Activated T-helper 1 cell treated with Interleukin-2 at 50 U/mL for 16 hours (primary cell): ENCODE measurements at places on chromosomes 2 and 18.

DNA sequence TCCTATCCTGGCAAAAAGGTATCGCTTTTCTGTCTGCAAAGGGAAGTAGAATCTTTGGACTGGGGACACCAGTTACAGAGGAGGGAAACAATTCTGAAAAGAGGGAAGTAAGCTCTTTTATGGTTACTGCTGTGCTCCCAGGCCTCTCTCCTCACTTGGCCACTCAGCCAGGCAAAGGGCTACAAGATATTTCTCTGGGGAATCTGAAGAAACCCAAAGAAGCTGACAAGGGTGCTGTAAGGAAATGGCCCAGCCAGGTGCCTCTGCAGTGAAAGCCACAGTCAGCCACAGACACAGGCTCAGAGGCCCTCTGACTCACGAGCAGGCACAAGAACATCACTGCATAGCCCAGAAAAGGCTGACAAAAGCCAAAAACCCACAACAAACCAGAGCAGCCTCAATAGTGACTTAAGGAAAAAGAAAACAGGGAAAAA, 5.8 kb downstream of the HDLBP start:
- peak; percentile 53 for DNase-seq

DNA sequence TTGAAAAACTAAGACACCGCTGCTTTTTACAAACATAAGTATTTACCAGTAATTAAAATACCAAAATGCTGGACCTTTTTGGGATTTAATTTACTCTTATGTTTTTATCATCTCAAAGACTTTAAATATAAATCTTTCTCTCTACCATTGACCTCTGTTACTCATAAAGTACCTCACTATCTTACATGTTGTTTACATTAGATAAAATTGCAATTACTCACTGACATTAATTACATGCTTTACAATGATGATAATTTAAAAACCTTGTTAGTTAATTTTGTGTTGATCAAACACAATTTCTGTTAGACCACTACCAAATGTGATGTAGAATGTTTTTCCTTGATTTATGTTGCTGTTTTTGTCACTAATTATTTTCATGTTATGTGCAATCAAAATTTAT, 139.5 kb downstream of the PTH2R start:
- no peak for DNase-seq

DNA sequence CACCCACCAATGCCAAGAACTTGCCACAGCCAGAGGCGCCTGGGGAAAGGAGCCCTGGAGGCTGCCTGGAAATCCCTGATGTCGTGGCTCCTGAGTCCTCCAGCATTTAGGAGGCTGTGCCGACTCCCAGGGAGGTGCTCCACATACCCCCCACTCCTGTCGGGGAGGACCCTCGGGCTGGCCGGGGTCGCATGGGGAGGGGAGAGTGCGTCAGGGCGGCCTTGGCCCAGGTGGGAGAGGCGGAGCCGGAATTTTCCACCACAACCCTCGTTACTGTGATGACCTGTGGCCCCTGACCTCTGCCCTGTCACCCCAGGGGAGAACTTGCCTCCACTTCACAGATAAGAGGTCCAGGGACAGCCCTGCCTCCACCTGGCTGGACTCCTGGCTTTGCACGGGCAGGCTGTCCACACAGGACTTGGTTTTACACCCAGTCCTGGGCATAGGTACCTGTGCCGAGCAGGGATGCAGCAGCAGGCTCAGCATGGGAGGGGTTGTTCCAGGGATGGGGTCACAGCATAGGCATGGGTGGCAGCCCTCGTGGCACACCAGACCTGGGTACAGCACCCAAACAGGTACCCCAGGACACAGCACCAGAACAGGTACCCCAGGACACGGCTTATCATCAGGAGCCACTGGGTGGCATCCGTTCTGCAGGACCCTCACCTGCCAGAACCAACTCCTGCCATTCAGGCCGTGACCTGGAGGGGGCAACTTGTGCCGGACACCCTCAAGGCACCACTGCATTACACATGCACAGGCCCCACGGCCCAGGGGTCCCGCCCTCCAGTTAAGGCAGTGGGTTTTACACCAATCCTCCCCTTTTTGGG, 12.3 kb upstream of the AGXT start:
- no peak for DNase-seq

DNA sequence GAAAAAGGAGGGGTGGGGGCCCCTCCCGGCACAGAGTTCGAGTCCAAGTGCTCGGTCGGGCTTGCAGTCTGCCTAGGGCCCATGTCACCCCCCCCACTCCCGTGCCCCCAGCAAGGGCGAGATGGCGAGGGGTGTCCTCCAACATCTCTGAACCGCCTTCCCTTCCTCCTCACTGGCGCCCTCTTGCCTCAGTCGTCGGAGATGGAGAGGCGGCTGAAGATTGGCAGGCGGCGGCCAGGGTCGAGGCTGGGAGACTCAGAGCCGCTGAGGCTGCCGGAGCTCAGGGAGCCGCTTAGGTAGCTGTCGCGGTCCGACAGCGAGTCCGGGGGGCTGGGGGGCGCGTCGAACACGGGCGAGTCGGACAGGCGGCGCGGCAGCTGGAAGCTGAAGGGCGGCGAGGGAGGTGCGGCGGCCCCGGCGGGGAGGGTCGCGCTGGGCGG, 2.3 kb downstream of the ZFP36L2 start:
- DNase-seq: peak; percentile 63

DNA sequence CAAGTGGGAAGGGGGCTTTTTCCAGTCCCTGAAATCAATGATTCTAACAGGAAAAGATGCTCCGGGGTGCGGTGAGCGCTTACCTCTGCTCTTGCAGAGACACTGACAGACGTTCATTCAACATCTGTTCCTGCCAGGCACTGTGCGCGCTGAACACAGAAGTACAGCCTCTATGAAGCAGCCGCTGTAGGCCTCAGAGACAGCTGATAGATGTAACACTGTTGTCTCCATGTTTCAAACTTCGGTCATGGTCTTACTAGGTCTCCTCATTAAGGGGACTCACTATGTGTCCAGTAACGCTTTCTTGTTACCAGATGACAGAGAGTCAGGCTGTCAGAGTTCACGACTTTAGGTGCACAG, 649 bp upstream of the CLIP4 start:
- DNase-seq: no peak

DNA sequence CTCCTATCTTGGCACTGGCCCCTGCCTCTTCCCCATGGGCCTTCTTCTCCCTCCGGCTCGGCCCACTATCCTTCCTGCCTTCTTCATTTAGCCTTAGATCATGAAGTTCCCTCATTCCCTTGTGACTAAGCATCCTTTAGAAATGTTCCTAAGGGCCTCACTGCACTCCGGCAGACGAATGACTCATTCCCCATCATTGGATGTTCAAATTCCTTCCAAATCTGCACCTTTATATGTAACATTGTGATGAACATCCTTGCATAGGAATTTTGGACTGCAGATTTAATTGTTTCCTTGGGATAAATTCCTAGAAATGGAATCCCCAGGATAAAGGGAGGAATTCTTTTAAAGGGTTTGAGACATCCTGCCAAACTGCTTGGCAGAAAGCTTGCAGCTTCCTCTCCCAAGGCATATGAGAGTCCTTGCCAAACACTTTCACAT, 19.0 kb downstream of the CRACDL start:
- no peak for DNase-seq

GRCh38 chr2:2321200-2321540, 9.9 kb downstream of the MYT1L start:
- DNase-seq: no peak

- no peak for DNase-seq
Observed at GRCh38 chr18:25639596-25639995, 287.6 kb upstream of the ZNF521 start.

DNA sequence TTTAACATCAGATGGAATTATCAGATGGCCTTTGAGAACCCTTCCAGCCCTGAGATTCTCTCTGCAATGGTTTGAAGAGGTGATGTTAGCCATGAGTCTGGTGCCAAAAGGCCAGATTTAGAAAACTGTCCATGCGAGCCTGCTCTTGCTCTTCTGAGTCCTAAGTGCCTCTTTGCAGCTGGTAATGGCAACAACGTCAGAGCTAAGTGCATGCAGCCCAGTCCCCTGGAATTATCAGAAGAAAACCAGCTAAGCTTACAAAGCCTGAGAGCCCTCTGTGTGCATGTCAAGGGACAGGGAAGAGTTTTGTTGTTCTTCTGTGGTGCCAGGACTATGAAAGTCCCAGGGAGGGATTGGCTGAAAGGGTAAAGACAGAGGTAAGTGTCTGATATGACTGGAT, 89.8 kb downstream of the LOXHD1 start:
- no peak for DNase-seq

GRCh38 chr18:9263264-9263663, 71.3 kb upstream of the TWSG1 start:
- DNase-seq: no peak

DNA sequence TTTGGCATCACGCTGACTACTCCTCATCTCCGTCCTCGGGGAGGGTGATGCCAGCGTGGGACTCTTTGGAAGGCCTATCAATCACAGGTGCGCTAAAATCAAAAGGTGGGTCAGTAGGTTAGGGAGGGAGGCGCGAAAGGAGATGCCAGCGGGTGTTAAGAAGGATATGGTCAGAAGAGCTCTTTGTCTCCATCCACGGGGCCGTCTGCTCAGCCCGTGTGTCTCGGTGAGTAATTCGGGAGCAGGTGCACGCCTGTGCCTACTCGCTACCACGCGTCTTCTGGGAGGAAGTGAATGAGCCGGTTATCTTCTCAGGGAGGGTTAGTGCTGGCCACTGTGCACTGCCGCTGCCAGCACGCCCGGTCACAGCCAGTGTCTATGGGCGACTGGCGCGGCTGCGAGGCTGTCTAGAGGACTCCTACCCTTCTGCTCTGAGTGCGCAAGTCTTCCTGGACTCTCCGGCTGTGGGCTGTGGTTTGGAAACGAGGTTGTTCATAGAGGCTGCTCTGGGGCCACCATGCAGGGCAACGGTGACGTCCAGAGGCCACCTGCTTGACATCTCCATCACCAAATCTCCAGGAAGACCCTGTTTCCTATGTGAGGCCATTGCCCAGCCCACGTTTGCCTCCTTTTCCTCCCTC, 153.4 kb downstream of the MBP start:
- DNase-seq: no peak

DNA sequence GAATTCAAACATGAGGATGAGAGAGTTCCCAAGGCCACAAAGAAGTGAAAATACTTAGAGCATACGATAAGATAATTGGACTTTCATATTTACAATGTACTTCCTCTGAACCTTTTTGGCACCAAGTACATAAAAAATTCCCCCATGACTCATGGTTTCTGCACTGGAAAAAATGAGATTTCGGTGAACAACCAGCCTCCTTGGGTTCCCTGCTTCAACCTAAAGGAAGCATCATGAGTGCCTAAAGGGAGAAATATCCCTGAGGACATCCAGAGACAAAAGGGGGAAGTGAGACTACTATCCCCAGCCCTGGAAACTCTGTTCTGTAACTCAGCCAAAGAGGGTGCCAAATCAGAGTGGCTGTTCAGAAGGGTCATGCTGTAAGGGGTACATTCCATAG, 562.7 kb upstream of the SLC39A10 start:
- DNase-seq: no peak

- no peak for DNase-seq
Observed at GRCh38 chr2:50388324-50388723, 643.6 kb downstream of the NRXN1 start.

GRCh38 chr2:111160758-111161157, 40.0 kb downstream of the BCL2L11 start:
- DNase-seq: no peak

- DNase-seq: no peak
Observed at GRCh38 chr2:78896536-78896935, 129.0 kb upstream of the REG3G start.

DNA sequence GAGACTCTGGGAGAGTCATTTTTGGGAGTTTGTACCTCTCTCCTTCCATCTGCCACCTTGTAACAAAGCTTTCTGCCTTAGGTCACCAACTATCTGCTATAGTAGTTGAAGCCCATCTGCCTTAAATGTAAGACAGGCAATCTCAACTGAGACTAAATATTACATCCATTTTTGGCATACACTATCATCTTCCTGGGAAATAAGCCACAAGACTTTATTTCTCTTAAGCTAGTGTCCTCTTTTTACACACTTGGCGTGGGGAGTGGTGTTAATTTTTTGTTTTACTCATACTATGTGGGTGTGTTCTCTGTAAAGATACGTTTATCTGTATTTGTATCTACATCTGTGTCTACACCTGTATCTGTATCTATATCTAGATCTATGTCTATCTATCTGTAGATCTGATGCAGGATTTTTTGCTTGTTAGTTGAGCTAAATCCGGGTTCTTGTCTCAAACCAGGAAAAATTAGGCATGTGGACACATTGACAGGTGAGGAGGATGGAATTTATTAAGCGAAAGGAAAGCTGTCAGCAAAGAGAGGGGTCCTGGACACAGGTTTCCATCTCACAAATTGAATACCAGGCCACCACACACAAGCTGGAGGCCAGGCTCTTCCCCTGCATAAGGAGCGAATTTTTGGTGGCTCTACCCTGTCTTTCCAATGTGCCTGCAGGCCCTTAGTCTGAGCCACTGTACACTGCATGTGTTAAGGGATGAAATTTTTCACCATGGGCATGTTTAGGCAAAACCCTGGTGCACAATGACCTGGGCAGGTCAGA, 64.8 kb upstream of the RND3 start:
- no peak for DNase-seq

DNA sequence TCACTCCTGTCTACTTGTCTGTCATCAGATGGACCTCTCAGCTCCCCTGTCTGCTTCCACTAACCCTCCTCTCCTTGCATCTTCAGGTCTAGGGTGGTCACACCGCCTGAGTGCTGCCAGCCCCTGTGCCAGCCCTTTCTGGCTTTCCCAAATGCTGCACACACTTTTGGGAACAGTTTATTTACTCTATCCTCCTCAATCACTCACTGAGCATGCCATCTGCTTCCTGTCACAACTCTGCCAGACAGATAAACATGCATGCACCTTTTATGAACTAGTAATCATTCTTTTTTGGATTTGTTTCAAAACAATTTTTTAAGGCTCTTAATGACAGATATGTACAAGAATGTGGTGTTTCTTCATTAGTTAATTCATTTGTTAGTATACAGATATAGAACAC, 56.3 kb upstream of the CCDC195 start:
- no peak for DNase-seq

DNA sequence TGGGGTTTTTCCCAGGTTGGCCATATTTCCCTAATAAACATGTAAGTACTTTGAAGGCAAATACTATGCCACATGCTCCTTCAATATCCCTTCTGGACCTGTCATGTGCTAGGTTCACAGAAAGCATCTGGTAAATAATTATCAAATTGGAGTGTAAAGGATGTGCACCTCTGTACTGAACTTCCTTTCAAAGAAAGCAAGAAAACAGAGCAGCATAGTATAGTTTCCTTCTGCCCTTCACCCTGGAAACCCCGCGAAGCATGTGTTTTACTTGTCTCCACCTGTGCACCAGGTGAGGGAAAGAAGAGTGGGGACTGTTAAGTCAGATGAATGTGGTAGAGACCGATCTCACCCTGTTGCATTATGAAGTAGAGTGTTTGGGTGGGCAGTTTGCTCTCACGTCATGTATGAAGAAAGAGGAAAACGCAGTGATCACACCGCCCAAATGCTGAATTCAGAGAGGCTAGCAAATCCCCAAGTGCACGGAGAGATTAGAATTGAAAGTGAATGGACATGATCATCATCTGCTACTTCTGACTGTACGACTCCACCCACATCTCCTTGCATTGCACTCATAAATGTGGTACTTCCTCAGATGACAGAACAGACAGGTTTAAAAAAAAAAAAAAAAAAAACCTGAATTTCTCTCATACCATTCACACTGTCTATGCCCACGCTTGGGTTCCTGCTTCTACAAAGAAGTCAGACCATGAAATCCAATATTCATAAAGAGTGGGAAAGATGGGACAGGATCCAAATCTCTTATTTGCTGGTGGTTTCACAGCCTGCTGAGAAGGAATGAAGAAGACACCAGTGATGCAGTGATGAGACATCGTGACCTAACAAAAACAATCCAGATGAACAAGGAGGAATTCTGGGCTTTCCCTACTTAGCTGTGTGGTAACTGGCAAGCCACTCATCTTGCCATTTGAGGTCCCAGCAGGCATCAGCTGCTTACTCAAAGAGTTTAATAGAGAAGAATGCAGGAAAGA, 448.6 kb downstream of the BCL11A start:
- DNase-seq: no peak
